ENCODE measurements at places on chromosomes 11 and 22.

DNA sequence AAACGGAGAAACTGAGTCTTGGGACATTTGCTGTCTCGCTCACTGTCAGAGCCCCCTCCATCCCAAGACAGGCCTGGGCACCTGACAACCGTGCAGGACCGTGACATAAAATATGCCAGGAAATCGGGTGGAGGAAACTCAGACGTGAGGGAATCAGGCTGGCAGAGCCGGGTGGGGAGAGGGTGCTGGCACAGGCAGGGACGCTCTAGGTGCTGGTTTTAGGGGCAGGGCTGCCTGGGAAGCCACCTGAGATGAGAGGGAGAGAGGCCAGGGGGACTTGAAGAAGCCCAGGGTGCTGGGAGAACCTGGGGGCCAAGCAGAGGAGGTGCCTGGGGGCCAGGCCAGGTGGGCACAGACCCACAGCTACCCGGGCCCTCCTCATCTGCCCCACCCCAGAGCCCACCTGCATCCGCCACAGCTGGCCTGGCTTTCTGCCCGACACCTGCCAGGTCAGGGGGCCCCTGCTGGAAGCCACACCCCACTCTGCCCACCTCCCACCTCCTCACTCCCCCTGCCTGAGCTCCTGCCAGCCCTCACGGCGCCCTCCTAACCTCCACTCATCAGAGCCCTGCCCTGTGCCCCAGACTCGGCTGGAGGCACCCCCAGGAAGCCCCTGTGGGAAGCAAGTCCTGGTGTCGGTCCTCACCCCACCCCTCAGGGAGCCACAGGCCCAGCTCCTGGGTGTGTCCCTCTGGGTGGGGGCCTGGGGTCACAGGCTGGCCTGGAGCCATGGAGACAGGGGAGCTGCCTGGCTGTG, 27.3 kb upstream of the MUC5AC start:
- no peak for DNase-seq

DNA sequence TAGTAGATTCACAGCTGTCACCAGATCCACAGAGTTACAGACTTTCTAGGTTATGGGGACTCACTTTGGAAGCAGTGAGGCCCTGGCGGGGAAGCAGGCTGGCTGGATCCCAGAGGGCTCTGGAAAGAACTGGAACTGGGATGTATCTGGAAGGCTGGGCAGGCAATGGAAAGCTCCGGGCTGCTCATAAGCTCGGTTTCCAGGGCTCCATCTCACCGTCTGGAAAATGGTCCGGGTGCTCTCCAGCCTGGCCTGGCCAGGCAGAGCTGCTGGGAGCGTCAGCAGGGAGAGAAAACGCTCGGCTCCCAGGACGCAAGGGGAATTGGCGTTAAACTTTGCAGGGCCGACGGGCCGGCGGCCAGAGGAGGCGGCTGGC, 335 bp upstream of the SEZ6L start:
- no peak for DNase-seq

- no peak for DNase-seq
Measured at GRCh38 chr11:6489306-6489705, 7.8 kb upstream of the DNHD1 start.

- no peak for DNase-seq
Measured at GRCh38 chr11:69486773-69487291, 5.4 kb downstream of the LINC01488 start.

DNA sequence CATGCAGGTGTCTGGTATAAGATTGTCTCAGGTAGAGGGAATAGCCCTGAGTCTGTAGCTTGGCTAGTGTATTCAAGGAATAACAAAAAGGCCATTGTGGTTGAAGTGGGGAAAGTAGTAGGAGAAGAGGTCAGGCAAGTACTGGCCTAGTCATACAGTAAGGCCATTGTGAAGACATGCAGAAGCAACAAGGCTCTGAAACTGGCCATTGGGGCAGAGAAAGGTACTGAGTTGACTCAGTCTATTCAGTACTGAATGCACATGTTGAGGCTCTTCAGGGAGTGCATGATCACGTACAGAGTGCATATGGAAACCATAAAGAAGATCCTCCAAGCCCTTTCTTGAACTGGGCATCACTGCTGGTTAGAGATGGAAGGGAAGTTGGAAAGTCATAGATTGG, 477.6 kb downstream of the SOX6 start:
- no peak for DNase-seq

DNA sequence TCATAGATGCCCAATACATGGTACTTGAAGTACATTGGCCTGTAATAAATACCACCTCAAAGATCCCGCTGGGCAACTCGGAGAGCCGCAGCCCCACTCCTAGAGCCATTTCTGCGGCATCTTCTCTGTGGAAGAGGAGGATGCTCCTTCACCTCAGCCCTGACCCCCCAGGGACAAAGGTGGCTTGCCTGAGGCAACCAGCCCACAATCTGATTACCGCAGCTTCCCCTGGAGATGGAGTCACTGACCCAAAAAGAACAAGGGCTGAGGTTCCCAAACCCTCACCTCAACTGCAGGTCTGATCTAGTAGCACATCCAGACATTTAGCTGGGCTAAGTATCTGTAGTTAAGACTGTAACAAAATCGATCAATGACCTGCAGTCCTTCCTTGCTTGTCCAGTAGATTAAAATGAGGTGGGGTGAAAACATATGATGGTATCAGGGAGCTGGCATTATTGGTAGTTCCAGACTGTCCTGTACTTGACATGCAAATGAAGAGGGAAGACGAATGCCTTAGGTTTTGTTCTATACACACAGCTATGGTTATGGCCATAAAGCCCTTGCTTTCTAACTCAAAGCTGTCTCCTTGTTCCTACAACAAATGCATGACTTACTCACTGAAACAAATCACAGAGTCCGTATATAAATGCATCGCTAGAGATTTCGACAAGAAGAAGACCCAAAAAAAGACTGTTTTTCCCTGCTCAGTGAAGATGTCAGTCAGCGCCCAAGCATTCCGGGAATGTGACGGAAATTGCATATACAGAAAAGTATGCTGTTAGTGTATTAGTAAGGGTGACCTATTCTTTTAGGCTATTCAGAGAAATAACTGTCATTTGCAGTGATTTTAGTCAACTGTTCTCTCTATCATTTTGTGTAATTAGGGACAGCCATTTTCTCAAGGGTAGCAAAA, 33.7 kb downstream of the C11orf71 start:
- DNase-seq: no peak

DNA sequence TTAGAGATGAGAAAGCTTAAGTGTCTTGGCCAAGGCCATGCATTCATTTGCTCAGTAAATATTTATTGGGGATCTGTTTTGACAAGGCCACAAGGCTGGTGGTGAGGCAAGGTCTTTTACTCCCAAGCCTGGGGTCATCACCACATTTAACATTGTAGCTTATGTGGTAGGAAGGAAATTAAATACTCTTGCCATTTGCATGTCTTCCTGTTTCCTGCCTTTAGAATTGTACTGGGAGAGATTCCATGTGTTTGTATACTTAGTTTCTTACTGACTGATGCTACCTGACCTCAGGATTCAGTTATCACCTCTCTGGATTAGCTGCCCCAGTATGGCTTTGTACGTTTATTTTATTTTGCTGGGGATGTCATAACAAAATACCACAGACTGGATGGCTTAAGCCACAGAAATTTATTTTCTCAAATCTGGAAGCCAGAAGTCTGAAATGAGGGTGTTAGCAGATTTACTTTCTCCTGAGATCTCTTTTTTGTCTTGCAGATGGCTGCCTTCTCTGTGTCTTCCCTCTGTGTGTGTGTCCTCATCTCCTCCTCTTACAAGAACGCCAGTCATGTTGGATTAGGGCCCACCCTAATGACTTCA, 44.8 kb downstream of the SPECC1L start:
- no peak for DNase-seq

- DNase-seq: no peak
Measured at GRCh38 chr11:9851366-9851765, 187.5 kb downstream of the SWAP70 start.

- DNase-seq: no peak
Measured at GRCh38 chr11:22458161-22458560, 120.0 kb downstream of the SLC17A6 start.

GRCh38 chr22:37636186-37636948, 3.1 kb upstream of the SH3BP1 start:
- no peak for DNase-seq

- no peak for DNase-seq
Measured at GRCh38 chr11:36230779-36231699, 58.2 kb downstream of the COMMD9 start.

DNA sequence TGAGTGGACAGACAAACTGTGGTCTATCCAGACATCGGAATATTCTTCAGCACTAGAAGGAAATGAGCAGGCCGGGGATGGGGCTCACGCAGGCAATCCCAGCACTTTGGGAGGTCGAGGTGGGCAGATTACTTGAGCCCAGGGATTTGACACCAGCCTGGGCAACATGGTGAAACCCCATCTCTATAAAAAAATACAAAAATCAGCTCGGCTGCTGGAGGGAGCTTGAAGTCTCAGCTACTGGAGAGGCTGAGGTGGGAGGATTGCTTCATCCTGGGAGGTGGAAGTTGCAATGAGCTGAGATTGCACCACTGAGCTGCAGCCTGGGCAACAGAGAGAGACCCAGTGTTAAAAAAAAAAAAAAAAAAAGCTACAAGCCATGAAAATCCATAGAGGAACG, 8.0 kb upstream of the CTSD start:
- no peak for DNase-seq

GRCh38 chr22:27270818-27271510, 530.6 kb downstream of the MN1 start:
- no peak for DNase-seq

- no peak for DNase-seq
Measured at GRCh38 chr22:19961868-19962245, 20.2 kb upstream of the TXNRD2 start.

GRCh38 chr11:93236741-93237675, 39.2 kb upstream of the SLC36A4 start:
- DNase-seq: no peak

DNA sequence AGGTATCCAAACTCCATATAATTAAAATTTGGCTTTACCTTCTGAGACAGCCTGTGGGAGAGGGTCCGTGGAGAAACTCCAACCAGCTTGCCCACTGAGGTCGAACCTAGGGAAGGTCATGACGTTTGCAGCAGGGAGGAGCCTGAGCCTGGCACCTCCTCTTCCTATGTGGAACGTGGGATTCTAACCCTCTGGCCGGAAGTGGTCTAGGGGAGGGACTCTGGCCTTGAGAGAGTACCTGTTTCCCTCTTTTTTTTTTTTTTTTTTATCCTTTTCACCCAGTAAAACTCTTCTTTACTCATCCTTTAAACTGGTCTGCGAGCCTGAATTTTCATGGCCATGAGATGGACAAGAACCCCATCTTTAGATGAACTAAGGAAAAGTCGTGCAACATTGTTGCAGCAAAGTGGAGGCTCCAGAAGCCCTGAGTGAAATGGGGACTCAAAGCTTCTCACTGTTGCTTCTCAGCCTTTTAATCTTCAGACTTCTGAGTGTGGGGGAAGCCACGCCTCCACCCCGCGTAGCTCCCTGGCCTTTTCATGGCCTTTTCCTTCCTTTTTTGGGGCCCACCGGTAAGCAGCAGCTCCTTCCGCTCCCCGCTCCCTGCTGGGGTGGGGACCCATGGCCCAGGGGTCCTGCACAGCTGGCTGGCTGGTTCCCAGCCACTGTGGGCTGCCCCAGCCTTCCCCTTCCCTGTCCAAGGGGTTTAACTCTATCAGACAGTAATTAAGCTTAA, 1359.9 kb downstream of the LRRC4C start:
- DNase-seq: no peak

GRCh38 chr11:35337136-35337913, 82.0 kb downstream of the SLC1A2 start:
- no peak for DNase-seq

DNA sequence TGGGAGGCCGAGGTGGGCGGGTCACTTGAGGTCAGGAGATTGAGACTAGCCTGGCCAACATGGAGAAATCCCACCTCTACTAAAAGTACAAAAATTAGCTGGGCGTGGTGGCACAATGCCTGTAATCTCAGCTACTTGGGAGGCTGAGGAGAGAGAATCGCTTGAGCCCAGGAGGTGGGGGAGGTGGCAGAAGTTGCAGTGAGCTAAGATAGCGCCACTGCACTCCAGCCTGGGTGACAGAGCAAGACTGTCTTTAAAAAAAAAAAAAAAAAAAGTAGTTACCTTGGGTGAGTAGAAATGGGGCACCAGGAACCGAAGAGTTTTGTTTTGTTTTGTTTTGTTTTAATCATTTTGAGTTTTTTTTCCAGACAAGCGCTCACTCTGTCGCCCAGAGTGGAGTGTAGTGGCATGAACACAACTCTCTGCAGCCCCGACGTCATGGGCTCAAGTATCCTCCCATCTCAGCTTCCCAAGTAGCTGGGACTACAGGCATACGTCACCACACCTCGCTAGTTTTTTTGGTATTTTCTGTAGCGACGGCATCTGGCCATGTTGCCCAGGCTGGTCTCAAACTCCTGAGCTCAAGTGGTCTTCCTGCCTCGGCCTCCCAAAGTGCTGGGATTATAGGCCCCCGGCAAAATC, 15.8 kb downstream of the THAP12 start:
- no peak for DNase-seq

- DNase-seq: no peak
Measured at GRCh38 chr11:75572744-75573143, 10.7 kb downstream of the SERPINH1 start.

- DNase-seq: no peak
Measured at GRCh38 chr11:325796-326591, 5.3 kb upstream of the IFITM3 start.

GRCh38 chr22:46996595-46997310, 234.3 kb downstream of the TBC1D22A start:
- no peak for DNase-seq

- DNase-seq: no peak
Measured at GRCh38 chr11:108224911-108225786, 2.3 kb downstream of the ATM start.

- DNase-seq: no peak
Measured at GRCh38 chr11:30314625-30315024, 8.3 kb upstream of the ARL14EP start.

DNA sequence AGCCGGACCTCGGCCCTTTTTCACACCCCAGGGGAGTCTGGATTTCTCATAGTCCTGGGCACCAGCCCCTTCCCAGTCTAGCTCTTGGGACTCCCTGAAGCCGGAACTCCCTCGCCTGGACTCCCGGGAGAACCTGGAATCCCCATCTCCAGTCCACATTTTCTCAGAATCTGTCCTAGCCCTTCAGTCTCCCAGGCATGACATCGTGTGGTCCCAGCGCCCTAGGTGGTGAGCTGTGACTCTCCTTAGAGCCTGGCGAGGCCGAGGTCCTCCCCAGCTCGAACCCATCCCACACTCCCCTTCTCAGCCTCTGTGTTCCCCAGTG, 673 bp upstream of the DUSP18 start:
- no peak for DNase-seq

DNA sequence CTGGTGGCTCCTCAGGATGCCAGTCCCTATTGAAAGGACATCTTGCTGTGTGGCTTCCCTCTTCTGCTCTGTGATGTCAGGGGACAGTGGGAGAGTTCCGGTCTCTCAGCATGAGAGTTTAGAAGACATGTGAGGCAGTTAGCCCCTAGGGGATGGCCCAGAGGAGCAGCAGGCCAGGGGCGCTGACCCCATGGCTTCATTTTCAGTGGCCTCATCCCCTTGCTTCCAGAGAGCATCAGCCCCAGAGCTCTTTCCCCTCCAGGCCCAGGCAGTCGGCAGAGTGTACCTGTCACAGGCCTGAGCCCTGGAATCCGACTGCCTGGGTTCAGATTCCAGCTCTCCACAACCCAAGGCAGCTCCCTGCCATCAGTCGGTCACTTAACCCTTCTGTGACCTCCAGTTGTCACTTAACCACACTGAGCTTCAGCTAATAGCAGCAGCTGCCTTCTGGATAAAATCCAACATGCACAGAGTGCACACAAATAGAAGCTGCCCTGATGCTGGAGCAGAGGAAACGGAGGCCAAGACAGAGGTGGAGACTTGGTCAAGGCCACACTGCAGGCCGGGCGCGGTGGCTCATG, 14.1 kb upstream of the LRRC10B start:
- no peak for DNase-seq
